ENCODE measurements at places on chromosomes 12 and 14.

- DNase-seq = no peak
Measured at GRCh38 chr14:58285132-58285531, 13.2 kb upstream of the ARID4A start.

DNA sequence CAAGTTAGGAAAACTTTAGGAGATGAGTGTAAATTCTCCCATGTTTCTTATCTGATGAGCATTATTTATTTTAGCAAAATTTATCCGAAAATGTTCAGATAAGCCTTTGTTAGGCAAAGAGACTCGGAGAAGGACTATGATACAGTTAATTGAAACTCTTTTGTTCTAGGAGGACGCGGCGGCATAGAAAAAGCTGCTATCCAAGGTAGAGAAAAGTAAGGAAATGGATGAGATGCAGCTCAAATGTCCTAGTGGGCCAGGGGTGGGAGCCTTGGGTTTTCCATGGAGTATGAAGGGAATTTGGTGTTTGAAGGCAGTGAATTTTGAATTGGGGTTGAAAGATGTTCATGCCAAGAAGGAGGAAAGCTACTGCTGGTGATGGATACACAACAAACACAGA, 1504.5 kb downstream of the AACS start:
- no peak for DNase-seq

- DNase-seq = peak; percentile 19
Measured at GRCh38 chr12:89494411-89495231, 30.0 kb downstream of the GALNT4 start.

GRCh38 chr12:1083889-1084262, 92.9 kb downstream of the ERC1 start:
- no peak for DNase-seq

DNA sequence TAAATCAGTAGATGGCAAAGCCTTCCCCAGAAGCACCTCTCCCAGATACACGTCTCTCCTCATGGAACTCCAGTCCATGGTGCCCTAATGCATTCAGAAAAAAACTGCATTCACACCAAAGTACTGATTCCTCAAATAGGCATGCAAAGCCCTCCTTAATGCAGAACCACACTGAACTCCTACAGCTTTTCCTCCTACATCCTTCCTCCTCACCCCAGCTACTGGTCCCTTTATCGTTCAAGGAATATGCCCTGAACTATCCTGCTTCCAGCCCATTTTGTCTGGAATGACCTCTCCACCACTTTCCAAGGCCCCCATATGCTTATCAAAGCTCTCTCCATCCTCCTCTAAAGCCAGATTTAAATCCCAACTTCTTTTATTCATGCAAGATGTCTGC, 21.3 kb downstream of the SMUG1 start:
- no peak for DNase-seq

GRCh38 chr12:16168078-16168477, 109.4 kb downstream of the SLC15A5 start:
- no peak for DNase-seq

- no peak for DNase-seq
Measured at GRCh38 chr12:1665366-1665765, 25.5 kb upstream of the ADIPOR2 start.

DNA sequence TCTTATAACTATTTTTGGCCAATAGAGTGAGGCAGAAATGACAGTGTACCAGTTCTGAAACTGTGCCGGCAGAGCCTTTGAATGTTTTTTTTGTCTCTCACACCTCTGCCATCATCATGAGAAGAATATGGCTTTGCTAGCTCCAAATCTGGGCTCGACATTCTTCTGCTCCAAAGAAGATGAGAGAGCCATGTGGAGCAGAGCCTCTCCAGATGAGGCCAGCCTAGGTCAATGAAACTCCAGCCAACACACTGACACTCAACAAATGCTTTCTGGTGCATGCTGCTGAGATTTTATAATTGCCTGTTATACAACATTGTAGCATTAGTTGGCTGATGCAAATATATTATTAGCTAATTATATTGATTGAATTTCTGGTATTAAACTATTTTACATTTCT, 154.7 kb downstream of the SLC38A4 start:
- no peak for DNase-seq

Data from CD4-positive, alpha-beta T cell treated with Interleukin-21 for 1 hour (primary cell).